ENCODE measurements at places on chromosomes 13 and 19.

DNA sequence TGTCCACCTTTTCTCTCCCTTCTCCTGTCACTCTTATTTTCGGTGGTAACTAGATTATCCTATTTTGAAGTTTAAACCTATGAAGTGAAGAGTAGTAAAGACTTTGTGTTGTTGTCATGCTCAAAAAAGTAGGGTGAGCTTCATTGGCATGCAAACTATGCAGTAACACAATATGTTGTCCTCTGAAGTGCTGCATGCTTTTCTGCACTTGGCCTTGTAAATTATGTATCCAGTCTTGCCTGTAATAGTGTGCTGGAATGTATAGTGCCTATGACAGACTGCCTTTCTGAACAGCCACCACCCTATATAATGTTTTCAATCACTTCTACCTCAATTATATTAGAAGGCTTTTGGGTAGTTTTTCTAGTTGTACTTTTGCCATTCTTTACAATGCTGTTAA lies 1198.2 kb upstream of the PCDH20 start:
- DNase-seq, result no peak

DNA sequence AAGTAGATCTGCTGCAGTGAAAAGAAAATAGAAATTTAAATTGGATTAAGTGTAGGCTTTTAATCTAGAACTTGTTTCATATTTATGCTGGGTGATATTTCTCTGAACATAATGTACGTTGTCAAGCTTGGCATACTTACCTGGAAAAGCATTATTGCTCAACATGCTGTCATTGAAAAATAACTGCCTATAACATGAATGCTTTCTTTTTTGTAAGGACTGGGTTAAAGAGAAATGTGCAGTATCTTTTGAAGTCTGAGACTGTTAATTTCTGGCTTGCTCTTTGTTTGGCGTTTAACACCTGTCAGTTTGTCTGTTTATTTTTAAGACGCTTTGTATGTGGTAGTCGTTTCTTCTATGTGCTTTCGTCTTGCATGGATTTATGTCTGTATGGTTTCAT lies 175.2 kb downstream of the LMO7 start:
- DNase-seq, result no peak

- DNase-seq, result no peak
These were observed 9.0 kb downstream of the TNFSF14 start for GRCh38 chr19:6660930-6661329.

DNA sequence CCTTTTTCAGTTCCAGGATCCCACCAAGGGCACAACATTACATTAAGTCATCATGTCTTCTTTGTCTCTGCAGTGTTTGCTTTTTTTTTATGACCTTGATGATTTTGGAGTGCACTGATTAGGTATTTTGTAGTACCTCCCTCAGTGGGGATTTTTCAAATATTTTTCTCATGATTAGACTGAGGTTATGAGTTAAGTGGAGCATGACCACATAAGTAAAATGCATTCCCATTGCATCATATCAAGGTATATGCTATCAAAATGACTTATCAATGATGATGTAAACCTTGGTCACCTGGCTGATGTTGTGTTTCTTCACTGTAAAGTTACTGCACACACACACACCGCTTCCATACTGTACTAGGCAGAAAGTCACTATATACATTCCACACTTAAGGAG lies 96.7 kb upstream of the TRPC4 start:
- no peak for DNase-seq

- DNase-seq, result peak; percentile 28
These were observed 1.2 kb downstream of the APLP1 start for GRCh38 chr19:35869327-35870123.

DNA sequence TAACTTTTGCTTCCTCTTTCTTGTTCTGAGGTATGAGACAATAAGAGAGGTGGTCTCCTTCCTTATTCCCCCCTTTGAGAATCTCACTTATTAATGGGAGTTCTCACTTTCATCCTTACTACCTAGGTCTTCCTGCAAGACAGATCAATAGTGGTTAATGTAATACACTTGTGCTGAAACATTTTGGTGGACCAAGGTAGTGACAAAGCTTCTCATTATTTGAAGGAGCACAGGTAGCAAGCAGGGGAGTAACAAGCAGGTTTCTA lies 17.9 kb downstream of the ZNF700 start:
- no peak for DNase-seq

DNA sequence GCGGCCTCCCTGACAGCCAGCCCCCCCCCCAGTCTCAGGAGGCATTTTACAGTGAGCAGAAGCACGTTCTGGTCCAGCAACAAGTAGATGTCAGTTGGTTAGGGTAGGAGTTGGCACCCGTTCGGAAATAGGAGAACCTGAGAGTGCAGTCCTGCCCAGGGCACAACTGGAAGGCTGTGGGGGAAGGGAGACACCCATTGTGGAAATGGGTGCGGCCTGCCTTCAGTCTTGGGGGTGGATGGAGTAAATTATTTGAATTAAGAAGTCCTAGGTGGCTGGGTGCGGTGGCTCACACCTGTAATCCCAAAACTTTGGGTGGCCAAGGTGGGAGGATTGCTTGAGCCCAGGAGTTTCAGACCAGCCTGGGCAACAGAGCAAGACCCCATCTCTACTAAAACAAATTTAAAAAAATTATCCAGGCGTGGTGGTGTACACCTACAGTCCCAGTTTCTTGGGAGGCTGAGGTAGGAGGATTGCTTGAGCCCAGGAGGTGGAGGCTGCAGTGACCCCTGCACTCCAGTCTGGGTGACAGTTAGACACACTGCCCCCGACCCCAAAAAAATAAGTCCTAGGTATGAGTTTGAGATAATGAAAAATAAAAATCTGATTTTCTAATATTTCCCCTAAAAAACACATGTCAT lies 1.2 kb downstream of the CIRBP start:
- no peak for DNase-seq

- DNase-seq, result no peak
These were observed 36.3 kb upstream of the FLT1 start for GRCh38 chr13:28531077-28531844.

DNA sequence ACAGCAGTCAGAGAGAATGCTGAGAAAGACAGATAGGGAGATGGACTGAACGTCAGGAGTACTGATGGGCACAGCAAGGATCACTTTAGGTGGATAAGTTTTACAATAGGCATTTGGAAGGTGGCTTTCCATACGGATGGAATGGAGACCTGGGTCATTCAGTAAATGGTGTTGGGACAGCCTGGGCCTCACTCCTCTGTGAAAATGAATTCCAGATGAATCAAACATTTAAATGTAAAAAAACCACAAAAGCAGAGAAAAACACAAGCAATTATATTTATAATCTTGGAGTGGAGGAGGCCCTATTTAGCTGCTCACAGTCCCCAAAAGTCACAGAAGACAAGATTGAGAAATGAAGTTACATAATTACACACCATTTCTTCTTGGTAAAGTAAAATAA lies 4.7 kb downstream of the IL17D start:
- no peak for DNase-seq

DNA sequence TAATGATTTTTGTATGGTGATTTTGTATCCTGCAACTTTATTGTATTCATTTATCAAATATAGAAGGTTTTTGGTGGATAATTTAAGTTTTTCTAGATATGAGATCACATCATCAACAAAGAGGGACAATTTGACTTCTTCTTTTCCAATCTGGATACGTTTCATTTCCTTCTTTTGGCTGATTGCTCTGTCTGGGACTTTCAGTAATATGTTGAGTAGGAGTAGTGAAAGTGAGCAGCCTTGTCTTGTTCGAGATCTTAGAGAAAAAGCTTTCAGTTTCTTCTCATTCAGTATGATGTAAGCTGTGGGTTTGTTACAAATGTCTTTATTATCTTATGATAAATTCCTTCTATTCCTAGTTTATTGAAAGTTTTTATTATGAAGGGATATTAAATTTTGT lies 352.0 kb upstream of the DACH1 start:
- DNase-seq, result no peak

GRCh38 chr13:40553356-40553755 lies 113.1 kb downstream of the FOXO1 start:
- DNase-seq, result no peak

DNA sequence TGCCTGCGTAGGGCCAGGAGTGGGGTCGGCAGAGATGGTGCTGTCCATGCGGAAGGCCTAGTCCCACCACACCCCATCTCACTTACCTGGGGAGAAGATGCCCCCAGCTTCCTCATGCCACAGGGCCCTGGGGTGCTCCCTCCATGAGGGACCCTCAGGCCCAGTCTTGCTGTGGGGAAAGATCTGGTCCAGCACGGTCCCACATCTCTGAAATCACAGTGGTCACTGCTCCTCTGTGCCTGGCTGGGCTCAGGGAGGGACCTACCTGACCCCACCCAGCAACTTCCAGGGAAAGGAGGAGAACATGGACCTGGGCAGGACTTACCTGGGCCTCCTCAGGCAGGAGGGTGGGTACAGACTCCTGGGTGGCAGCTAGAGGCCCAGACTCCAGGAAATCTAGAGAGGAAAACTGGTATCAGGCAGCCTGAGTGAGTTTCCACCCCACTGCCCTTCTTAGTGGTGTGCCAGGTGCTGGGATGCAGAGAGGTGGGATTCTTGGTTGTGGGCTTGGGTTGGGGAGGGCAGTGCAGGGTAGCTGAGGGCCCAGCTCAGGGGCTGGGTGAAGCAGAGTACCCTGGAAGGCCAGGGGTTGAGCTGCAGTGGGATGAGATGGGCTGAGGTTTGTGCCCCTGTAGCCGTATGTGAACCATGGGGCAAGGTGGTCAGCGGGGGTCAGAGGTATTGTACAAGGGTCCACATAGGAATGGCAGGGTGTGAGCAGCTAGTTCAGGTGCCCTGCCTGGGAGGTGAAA lies 3.8 kb downstream of the MZF1 start:
- no peak for DNase-seq

GRCh38 chr13:43307921-43308433 lies 284.6 kb downstream of the DNAJC15 start:
- DNase-seq, result no peak

DNA sequence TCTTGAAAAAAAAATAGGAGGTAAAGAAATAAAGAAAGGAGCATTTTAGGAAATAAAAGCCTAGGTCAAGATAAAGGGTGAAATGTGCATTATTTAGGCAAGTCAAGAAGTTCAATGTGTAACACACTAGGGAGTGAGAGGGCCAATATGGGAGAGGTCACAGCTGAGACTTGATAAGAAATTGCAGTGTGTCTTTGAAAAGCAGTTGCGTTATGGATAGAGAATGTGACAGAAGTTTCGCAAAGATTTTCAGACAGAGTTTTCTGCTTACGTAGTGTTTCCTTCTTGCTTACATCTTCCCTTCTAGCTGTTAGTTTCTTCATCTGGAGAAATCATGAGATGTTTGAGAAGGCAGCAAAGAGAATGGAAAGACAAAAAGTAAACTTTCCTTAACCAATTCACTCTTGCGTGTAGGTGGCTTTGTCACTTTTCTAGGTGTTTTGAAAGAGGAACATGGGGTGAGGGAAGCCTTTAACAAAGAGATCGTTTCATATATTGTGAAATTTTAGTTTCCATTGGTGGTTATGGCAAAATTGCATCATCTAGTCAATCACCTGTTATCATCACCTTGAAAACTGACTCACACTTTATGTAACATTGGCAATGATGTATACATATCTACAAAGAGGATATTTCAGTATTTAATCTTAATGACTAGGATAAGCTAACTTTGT lies 975.5 kb downstream of the OLFM4 start:
- no peak for DNase-seq

DNA sequence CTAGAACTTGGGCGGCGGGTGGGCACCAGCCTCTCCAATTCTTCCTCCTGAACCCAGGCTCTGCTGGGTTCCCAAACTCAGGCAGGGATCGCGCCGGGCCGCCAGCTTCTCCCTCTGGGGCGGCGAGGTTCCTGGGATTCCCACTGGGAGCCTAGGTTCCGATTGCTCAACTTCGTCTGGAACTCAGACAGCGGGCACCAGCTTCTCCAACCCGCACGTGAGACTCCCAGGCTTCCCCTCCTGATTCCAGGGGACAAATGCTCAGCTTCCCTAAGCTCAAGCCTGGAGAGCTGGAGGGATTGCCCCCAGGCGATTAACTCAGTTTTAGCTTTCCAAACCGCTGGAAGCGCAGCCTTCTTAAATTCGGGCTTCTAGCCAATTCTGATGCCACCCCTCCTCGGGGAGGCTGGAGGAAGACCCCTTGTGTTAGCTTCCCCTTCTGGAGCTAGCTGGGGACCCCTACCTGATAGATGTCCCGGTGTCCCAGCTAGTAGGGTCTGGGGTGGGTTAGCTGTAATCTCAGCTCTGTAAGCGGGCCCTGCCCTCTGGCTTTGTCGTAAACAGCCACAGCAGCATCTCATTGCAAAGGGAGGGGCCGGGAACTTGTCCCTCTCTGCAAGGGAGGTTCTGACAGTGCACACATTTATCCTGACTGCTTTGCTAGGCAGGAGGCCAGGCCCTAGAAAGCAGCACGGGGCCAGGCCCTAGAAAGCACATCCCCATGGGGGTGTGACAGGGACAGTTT lies 671 bp downstream of the MCOLN1 start:
- DNase-seq, result no peak

DNA sequence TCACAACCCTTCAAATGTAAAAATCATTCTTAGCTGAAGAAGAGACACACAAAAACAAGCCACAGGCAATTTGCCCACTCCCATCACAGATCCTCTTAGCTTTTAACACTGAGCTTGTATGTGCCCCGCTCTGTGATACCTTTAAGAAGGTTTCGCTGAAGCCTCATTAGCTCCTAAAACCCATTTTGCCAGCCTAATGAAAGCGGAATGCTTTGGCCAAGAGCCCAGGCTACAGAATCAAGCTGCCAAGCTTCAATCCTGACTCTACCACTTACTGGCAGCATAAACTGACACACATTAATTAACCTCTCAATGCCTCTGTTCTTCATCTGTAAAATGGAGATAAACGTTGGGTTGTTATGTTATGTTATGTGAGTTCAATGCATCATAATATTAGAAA lies 10.5 kb downstream of the ZNF112 start:
- DNase-seq, result no peak

GRCh38 chr13:26255691-26256277 lies 1.9 kb downstream of the CDK8 start:
- DNase-seq, result no peak

GRCh38 chr19:30671622-30672051 lies 299.5 kb downstream of the ZNF536 start:
- no peak for DNase-seq

GRCh38 chr19:47427241-47428176 lies 8.2 kb upstream of the MEIS3 start:
- DNase-seq, result no peak

DNA sequence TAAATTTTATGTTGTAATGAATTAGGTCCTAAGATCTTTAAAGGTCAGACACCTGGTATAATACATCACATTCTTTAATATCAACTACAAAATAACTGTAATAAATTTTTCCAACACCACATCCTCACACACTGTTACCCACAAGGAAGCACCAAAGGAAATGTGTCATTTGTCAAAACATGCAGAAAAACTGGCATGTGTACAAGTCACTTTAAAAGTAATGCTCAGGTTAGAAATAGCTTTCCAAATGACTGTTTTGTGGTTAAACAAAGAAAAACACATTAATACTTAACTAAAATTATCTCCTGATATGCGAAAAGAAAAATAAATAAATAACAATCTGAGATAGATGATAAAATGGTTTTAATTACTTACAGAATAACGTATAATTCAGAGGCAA lies 74.7 kb downstream of the MZT1 start:
- DNase-seq, result no peak

- peak; percentile 83 for DNase-seq
These were observed 40.8 kb downstream of the GGACT start for GRCh38 chr13:100547791-100548201.
